Stimulated activated CD4-positive, alpha-beta T cell treated with anti-CD3 and anti-CD28 coated beads, Interleukin-4, amount 100 ng/mL, for 48 hours (primary cell): ENCODE measurements at places on chromosomes 2 and 18.
A peak's percentile ranks its signal among the peaks of the same experiment; 100 is the strongest.

DNA sequence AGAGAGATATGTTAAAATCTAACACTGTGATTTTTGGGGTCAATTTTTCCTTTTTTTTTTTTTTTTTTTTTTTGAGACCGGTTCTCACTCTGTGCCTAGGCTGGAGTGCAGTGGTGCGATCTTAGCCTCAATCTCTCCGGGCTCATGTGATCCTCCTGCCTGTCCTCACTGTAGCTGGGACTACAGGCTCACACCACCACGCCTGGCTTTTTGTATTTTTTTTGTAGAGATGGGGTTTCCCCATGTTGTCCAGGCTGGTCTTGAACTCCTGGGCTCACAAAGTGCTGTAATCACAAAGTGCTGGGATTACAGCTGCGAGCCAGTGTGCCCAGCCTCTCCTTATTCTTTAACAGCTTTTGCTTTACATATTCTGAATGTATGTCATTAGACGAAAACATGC, 2.9 kb upstream of the HAAO start:
- DNase-seq, result no peak

DNA sequence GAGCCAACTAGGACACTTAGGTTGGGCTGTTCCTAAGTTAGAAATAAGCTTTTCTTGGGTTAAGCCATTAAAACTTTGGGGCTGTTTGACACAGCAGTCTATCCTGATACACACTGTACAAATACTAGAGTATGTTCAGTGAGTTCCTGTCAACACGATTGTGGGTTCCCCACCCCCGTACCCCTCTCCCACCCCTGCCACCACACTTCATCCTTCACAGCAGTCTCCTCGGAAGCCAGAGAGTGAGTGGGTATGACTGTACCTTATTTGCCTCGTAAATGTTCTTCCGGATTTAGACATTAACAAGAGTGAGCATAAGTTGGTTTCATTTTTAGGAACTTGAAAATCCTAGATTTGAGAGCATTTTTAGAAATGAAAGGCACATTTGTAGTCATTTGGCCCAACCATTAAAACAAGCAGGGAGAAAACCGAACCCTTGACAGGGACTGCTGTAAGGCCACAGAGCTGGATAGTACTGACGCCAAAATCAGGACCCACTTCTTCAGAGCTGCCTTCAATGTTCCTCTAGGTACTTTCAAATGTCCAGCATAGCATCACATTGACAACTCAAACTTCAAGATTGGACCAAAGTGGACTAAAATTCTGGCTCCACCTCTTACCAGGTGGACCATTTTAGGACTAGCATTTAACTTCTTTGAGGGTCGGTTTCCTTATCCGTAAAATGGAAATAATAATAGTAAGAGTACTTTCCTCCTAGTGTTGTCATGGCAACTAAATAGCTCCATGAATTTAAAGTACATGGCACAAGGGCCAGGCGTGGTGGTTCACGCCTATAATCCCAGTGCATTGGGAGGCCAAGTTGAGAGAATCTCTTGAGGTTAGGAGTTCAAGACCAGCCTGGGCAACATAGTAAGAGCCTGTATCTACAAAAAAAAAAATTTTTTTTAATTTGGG, 166.3 kb upstream of the SERTAD2 start:
- DNase-seq, result peak; percentile 39

DNA sequence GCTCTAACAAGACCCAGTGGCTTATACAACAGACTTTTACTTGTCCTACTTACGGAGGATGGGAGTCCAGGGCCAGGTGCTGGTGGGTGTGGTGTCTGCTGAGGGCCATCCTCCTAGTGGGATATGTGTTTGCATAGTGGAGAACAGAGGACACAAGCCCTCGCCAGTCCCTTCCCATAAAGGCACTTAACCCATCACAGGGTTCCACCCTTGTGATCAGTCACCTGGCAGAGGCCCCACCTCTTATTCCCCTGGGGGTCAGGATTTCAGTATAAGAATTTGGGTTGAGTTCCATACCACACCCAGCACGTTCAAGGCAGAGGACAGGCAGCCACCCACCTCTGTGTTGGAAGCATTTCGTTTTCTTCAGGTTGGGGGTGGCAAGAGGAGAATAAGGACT, 259.0 kb downstream of the AGAP1 start:
- no peak for DNase-seq

DNA sequence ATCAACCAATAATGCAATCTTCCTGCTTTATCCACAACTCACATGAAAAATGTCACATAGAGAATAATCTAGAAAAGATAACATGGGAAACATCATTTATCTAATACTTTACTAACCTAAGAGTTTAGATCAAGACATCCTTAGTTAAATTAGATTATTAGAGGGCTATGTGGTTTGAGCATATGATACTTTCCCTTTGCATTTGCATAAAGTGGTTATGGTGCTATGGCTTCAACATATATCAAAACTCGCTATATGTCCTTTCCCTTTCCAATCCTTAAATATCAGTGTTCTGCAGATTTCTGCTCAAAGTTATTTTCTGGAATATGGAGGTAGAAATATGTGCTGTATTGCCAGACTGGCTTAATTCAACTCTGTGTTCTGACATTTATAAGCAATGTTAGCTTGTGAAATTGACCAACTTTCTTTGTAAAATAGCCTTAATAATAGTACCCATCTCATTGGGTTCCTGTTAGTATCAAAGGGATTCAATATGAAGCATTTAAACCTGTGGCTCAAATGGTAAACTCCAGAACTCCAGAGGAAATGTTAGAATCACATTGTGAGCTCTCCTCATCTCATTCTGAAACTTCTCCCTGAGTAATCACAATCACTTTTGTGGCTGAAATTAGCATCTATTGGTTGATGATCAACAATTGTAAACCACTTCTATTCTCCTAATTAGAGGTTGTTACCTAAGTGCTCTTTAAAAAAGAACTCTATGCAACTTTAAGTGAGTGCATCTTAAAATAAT, 1089.9 kb upstream of the SLC39A10 start:
- DNase-seq, result no peak

DNA sequence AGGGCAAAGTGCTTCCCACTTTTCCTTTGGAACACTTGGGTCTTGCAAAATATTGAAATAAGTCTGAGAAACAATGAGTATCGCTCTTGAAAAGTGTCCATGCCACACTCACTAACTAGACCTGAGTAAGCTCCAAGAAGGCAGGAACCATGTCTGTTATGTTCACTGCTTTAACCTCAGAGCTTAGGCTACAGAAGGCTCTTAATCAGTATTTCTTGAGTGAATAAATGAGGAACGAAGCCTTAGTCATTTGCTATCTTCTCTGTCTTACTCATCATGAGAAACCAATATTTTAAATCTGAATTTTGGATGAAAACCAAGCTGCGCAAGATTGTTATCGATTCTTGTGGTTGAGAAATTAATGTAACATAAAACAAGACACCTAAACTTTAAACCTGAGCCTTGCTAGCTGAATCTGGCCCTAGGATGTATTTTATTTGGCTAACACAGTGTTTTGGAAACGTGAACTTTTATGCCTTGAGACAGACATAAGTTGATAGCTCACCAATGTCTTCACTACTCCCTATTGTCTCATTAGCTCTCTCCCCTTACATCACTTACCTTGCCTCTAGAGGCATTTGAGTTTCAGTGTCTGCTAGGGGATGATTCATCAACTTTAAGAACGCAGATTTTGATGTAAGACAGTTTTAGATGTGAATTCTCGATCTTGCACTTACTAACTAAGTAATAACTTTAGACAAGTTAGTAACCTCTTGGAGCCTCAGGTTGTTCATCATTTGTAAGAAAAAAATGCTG, 392.8 kb upstream of the MEIS1 start:
- DNase-seq, result no peak

DNA sequence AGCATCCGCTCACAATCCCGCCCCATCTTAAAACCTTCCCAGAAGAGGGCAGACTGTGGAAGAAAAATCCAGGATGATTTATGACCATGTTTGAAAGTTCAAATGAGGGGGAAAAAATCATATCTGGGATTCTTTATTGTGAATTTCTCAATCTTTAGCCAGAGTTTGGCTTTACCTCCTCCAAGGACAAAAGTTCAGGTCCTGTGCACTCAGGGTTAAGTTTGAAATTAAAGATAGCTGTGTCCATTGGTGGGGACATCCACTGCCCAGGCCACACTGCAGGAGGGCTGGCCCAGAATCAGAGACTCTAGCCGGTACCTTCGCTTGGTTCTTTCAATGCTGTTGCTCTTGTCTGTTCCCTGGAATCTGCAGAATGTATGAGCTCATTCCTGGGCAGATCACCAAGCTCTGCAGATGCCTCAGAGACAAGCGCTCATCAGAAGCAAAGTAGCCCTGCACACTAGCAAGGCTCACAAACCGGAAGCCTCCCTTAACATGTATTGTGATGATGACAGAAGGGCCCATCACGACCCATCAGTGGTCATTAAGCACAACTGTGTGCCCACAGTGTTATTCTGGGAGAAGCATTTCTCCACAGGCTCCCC, 375.3 kb upstream of the KLHL29 start:
- no peak for DNase-seq

GRCh38 chr2:120764492-120764891, 28.8 kb downstream of the GLI2 start:
- no peak for DNase-seq

DNA sequence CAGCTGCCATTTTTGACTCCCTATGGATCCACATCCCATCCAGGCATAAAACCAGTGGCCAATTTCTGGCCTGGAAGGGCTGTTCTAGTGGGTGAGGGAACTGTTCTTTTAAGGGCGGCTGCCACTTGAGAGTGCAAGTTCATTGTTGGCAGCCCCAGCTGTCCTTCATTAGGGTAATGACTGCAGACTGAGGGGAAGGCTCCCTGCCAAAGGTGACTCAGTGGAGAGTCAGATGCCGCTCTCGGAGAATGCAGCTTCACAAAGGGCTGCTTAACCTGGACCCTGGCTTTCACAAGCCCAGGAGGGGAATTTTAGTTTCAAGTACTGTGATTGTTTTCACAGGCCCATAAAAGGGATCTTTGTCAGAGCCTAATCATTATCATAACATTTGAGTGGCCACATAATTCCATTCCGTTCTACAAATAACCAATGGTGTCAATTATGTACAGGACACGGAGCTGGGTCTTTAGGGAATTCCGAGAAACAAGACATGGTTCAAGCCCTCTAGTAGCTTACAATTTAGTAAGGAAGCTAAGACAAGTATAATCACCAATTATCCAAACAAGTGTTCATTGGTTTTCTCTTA, 235.7 kb downstream of the CDCA7 start:
- no peak for DNase-seq

GRCh38 chr2:230749111-230749510, 36.5 kb downstream of the CAB39 start:
- no peak for DNase-seq

DNA sequence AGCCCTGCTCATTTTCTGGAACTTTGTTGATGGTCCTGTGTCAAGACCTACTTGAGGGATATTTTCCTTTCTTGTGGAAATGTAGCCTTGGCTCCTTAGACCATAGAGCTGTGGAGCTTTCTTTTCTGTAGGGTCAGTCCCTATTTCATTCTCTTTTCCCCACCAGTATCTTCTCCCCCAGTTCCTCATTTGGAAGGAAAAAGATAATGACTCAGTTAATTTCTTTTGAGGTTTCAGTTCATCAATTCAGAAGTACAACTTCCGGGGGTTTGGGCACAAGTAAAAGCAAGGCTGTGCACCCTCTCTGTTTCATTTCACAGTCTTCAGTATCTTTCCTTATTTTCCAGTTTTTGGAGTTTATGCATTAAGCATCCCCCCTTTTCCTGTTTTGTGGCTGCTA, 70.7 kb downstream of the CDC42EP3 start:
- DNase-seq, result no peak

GRCh38 chr2:206079699-206080465, 6.1 kb downstream of the INO80D start:
- no peak for DNase-seq

- no peak for DNase-seq
These were observed 84.1 kb upstream of the EPB41L3 start for GRCh38 chr18:5627776-5628511.

DNA sequence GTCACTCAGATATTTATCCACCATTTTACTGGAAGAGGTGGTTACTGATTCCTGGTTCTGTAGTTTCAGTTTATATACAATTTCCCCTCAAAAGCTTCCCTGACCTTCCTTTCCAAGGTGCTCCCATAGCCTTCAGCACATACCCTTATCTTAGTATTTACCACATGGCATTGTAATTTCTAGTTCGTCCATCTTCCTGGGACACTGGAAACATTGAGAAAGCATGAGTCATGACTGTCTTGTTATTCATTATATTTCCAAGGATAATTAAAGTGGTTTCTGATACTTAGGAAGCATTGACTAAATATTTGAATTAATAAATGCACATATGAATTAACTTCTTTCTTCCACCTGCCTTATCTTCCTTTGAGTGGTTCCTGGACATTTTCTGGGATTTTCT, 203.8 kb downstream of the ETAA1 start:
- DNase-seq, result no peak

GRCh38 chr2:152175012-152175367, 573 bp downstream of the STAM2 start:
- DNase-seq, result no peak

DNA sequence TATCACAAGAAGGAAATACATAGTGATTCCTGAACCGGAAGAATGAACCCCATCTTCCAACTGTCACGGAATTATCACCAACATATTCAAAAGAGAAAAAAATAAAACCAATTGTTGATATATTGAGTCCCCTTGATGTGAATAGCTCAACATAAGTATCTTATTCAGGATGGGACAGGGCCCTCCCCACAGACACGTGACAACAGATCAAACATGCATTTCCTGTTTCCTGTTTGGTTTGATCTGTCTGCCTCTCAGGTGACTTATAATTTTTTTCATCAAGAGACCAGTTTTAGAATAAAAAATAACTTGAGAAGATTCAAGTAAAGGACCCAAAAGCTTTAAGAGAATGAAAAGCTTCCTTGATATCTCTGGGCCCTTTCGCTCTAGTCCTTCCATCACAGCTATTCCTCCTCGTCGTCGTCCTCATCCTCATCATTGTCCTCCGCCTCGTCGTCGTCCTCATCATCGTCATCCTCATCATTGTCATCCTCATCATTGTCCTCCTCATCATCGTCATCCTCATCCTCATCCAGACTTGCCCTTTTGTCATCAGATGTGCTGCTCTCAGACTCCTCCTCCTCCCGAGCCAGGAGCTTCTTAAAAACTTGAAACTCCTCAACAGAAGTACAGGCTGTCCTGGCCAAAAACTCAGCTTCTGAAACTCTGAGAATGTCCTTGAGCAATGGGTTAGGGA, 6.3 kb downstream of the MTERF4 start:
- no peak for DNase-seq

DNA sequence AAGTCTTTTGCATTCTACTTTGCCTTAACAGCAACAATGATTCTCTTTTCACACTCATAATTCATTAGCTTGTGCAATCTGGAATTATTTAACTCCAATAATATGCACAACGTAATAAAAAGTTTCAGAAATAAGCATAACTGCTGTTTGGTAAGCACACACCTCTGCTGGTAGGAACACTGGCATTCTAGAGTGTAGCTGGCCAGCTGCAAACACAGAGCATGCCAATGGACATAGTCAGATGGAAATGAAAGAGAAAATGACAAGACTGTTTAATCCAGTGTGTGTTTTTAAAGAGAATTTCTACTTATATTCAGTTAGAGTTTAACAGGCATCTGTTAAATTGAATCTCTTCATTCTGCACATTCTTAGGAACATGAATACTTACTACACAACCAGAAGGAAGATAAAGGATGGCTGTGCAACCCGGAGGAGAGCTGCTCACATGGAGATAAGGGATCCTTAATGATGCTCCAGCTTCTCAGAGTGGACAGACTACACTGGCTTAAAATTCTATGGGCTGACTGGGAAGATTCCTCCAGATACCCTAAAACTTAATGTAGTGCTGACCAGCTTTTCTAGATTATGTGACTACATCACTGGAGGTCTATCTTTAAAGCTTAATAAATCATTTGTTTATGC, 94.6 kb upstream of the CHAC2 start:
- DNase-seq, result no peak
